NCI-H460 (cell line): ENCODE measurements at places on chromosomes 1 and 21. TPM values are rescaled to one million over a fixed set of nuclear protein-coding genes. Genes with fewer than 3 reads are reported as not detected.

GRCh38 chr1:227392984-227393764 is 74.9 kb upstream of the CDC42BPA start:
- no peak for DNase-seq

DNA sequence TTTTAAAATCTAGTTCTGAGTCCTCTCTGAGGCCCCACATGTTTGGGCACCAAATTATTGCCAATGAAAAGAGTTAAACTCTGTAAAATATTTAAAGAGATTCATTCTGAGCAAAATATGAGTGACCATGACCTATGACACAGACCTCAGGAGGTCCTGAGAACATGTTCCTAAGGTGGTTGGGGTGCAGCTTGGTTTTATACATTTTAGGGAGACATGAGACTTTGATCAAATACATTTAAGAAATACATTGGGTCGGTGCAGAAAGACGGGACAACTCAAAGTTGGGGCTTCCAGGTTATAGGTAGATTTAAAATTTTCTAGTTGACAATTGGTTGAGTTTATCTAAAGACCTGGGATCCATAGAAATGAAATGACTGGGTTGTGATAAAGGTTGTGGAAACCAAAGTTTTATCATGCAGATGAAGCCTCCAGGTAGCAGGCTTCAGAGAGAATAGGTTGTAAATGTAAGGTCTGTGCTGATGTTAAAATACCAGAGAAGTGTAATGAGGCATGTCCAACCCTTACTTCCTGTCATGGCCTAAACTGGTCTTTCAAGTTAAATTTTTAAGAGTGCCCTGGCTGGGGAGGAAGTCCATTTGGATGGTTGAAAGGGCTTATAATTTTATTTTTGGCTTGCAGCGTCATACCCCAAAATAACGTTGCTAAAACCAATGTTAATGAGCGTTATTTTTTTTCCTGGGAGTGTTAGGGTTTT is 274.9 kb downstream of the NUF2 start:
- DNase-seq, result no peak

DNA sequence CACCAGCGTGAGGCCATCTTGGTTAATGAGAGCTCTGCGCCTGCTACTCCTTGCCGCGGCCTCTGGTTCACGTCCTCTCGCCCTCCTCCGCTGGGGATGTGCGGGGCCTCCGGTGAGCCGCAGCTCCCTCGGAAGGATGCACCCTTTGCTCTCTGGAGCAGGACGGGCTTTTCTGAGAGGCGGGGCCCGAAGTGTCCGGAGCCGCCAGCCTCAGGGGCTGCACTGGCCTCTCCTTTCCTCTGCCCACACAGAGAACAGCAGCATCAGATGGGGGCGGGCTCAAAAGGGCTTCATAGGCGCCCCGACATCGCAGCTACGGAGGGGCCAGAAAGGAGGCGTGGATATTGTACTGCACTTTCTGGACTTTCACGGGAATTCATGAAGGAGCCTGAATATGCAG is 284.7 kb downstream of the CAMTA1 start:
- no peak for DNase-seq

The PROK1 gene
- not detected in 2 replicates for total RNA-seq

The KRTAP19-3 gene
- not detected in 2 replicates for total RNA-seq
